ENCODE measurements at places on chromosomes 12 and 14. TPM values are rescaled to one million over a fixed set of nuclear protein-coding genes. Genes with fewer than 3 reads are reported as not detected.

Gene SLC16A7
- 0.33 TPM for total RNA-seq

Gene POTEG
- not detected for total RNA-seq

Gene ING4
- total RNA-seq, result 11.4 TPM

Gene ACRBP
- 0.54 TPM for total RNA-seq

DNA sequence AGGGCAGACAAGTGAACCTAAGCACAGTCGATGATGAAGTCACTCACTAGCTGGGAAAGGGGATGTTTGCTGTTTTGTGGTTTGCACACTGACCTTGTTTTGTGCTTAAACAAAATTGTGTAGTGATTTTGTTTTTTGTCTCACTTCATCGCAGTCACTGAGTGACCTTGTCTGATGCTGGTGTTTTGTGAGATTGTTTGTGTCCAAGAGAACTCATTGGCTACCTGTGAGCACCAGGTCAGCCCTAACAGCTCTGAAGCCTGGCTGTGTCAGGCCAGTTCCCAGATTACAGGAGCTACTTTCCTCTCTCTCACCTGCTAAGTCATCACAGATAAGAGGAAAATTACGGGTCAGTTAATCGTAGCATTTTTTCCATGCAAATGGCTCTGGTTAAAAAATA is 3.9 kb upstream of the ESYT1 start:
- DNase-seq, result no peak

DNA sequence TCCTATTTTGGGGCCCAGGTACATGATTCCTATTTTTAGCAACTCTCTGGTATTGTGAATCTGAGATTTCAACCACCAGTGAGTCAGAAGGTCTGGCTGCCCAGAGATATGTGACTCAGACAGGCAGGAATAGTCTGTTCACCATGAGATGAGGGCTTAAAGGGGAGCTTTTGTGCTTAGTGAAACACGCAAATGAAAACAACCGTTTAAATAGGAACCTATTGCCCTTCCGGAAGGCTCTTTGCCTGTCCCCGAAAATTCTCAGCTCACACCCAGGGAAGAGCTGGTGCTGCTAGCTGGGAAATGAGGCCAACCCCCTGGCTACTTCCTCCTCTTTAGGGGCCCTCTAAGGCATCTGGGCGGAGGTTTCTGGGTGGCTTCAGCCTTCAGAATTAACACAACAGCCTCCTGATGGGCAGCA is 283.6 kb downstream of the CACNA1C start:
- DNase-seq, result no peak

GRCh38 chr12:46181465-46181864 is 87.4 kb downstream of the SLC38A1 start:
- no peak for DNase-seq

- no peak for DNase-seq
Observed at GRCh38 chr12:62472472-62472871, 5.8 kb downstream of the MON2 start.

- no peak for DNase-seq
Observed at GRCh38 chr12:77938301-77938700, 107.6 kb downstream of the NAV3 start.

DNA sequence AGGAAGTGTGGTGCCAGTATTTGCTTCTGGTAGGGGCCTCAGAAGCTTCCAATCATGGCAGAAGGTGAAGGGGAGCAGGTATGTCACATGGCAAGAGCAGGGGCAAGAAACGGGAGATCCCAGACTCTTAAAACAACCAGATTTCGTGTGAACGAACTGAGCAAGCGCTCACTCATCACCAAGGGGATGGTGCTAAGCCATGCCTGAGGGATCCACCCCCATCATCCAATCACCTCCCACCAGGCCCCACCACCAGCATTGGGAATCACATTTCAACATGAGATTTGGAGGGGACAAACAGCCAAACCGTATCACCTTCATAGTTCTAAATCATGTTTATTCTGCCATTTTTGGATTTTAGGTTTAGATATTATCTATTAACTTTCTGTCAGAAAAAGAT is 140.9 kb downstream of the TGFB3 start:
- DNase-seq, result no peak
